Activated CD8-positive, alpha-beta T cell treated with anti-CD3 and anti-CD28 coated beads, Interleukin-2, amount 10 ng/mL, durations not matched to agents 7 days and 5 days (primary cell): ENCODE measurements at places on chromosomes 13 and 19. TPM values are rescaled to one million over a fixed set of nuclear protein-coding genes. Genes with fewer than 3 reads are reported as not detected.
A peak's percentile ranks its signal among the peaks of the same experiment; 100 is the strongest.

- H3K36me3 ChIP-seq, result peaks cover 27% of the 10 kb centered on the region
- H3K4me3 ChIP-seq, result no peak overlapping the region
- H3K4me1 ChIP-seq, result peaks cover 8% of the 10 kb centered on the region
- DNase-seq, result no peak
- no peak overlapping the region for H3K27ac ChIP-seq
Observed at GRCh38 chr19:963486-963951, 20.6 kb upstream of the WDR18 start.

GRCh38 chr13:111899714-111900389, 167.1 kb upstream of the SOX1 start:
- no peak for DNase-seq
- no peaks in the 10 kb centered on the region for H3K27me3 ChIP-seq
- H3K27ac ChIP-seq, result no peak overlapping the region
- H3K4me1 ChIP-seq, result no peaks in the 10 kb centered on the region
- no peak overlapping the region for H3K4me3 ChIP-seq

EML2 gene
- 97.6 TPM for total RNA-seq

FOSB gene
- 154 TPM for total RNA-seq

DNA sequence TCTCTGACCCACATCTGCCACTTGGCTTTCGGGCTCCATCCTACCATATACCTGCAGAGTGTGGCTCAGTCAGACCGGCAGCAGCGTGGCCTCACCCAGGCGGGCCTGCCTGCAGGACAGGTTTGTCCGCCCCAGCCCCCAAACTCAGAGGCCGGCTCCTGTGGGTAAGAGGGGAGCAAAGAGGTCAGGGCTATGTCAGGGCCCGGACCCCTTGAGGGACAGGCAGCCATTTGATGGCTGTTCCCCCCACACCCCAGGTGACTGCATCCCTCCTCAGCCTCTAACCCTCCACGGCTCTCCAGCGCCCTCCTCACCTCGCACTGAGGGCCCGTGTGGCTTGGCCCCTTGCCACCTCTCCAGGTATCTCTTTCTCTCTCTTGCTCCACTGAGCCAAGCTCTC, 12.3 kb upstream of the ZBTB32 start:
- no peaks in the 10 kb centered on the region for H3K27me3 ChIP-seq
- no peak overlapping the region for H3K27ac ChIP-seq
- no peak overlapping the region for H3K4me3 ChIP-seq
- peaks cover 19% of the 10 kb centered on the region for H3K4me1 ChIP-seq

DNA sequence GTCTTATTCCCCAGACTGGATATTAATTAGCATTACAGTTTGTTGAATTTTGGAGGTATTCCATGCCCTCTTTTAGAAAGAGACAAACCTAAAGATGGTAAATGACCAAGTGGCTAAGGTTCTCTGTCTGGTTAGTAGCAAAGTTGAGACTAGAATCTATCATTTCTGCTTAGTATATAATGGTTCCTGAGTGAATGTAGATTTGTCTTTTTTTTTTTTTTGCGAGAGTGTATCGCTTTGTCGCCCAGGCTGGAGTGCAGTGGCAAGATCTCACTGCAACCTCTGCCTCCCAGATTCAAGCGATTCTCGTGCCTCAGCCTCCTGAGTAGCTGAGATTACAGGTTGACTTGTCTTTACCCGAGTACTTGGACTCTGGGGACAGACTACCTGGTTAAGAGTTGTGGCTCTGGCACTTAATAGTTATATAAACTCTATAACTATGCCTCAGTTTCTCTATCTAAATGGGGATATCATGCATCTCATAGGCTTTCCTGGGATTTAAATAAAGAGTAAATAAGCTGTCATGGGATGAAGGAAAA, 2.7 kb downstream of the NAA16 start:
- no peak for DNase-seq
- H3K4me1 ChIP-seq, result peaks cover 51% of the 10 kb centered on the region
- H3K36me3 ChIP-seq, result peaks cover 24% of the 10 kb centered on the region
- peak overlapping the region; percentile 32 for H3K27ac ChIP-seq

TEX26 gene
- not detected for total RNA-seq

DNA sequence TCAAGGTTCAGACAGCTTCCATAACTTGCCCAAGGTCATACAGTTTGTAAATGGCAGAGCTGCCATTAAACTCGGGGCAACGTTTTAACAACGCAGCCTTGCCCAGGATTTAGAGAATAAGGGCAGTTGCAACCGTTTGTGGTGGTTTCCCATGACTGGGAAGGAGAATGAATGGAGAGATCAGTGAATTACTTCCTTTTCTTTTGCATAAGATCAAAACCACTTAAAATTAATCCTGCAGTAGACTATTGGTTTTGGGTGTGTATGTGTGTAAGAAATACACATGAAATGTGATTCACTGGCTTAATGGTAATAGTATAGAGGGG, 179.1 kb upstream of the MIR17HG start:
- no peaks in the 10 kb centered on the region for H3K36me3 ChIP-seq
- no peaks in the 10 kb centered on the region for H3K27me3 ChIP-seq
- no peak for DNase-seq
- no peak overlapping the region for H3K27ac ChIP-seq

DNA sequence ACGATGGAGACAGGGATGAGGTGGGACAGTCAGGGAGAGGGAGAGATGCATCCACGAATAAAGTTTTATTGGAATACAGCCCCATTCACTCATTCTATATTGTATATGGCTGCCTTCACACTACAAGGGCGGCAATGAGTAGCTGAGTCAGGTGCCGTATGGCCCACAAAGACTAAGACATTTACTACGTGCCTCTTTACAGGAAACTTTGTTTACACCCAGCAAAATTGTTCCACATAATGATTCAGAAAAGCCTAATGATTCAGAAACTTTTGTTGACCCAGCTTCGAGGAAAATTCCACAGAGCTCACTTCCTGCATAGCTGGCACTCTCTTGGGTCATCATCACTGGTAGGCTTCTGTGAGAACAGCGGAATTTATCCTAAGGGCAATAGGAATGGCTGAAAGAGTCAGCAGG, 87.3 kb upstream of the PEG3 start:
- DNase-seq, result no peak
- H3K36me3 ChIP-seq, result peaks cover 2% of the 10 kb centered on the region
- no peak overlapping the region for H3K4me3 ChIP-seq

C19orf85 gene
- total RNA-seq, result not detected

- no peaks in the 10 kb centered on the region for H3K36me3 ChIP-seq
- peaks cover 8% of the 10 kb centered on the region for H3K27me3 ChIP-seq
- no peaks in the 10 kb centered on the region for H3K4me1 ChIP-seq
- DNase-seq, result no peak
- no peak overlapping the region for H3K27ac ChIP-seq
Observed at GRCh38 chr13:37085606-37086005, 19.9 kb downstream of the CSNK1A1L start.

DNA sequence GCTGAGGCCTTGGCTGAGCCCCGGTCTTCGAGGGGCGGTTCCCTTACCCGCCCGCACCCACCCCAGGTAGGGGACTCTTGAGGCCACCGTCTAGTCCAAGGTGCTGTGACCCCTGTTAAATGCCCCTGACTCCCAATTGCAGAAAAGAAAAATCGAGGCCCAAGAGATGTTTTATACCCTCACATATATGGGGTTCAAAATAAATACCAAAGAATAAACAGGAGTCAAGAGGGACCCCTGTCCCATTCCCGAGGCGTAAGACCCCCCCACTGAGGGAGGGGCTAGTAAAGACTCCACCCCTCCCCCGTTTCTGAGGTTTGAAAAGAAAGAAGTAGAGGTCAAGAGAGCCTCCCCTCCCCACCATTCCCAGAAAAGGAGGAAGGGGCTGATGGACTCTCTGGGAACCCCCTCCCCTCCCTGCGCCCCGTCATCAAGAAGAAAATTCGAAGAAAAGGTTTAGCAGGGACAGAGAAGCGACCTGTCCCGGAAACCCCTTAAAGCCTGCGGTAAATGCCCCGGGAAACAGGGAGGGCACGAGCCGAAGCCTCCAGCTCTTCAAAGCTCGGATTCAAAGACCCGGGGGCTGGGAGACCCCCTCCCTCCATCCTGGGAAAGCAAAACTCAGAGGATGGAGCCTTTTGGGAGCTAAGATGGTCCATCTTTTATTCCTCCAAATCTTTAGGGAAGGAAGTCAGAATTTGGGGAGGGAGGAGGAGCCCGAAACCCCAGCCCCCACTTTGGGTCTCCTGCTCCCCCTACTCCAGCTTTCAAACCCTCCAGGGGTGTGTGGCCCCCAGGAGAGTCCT, 755 bp upstream of the RAB3A start:
- DNase-seq, result no peak
- H3K4me1 ChIP-seq, result peaks cover 28% of the 10 kb centered on the region
- H3K27ac ChIP-seq, result peak overlapping the region; percentile 77

DNA sequence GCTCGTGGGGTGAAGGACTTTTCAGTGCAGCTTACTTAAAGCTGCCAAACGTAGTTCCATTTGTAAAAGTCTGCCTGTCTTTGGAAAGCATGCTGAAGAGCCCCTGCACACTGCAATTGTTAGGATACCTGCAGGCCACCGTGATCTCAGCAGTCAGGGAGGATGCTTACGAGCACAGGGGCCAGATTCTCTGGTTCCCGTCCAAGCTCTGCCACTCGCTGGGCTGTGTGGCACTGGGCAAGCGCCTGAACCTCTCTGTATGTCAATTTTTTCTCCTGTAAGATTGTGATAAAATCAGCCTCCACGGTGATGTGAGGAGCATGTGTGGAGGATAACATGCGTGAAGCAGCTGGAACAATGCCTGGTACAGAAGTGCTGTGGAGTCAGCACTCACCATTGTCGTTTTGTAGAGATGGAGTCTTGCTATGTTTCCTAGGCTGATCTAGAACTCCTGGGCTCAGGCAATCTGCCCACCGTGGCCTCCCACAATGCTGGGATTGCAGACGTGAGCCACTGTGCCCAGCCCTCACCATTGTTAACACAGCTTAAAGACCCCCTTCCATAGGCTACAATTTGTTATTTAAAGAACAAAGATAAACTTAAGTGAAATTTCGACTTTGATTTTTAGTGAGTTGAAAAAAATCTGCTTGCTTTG, 3.5 kb downstream of the ADPRHL1 start:
- no peaks in the 10 kb centered on the region for H3K4me1 ChIP-seq
- H3K27me3 ChIP-seq, result no peaks in the 10 kb centered on the region
- H3K27ac ChIP-seq, result peak overlapping the region; percentile 60

PROZ gene
- total RNA-seq, result not detected

GRCh38 chr13:112467236-112467635, 91.1 kb downstream of the SPACA7 start:
- no peak overlapping the region for H3K27ac ChIP-seq
- H3K4me1 ChIP-seq, result no peaks in the 10 kb centered on the region
- H3K27me3 ChIP-seq, result peaks cover 2% of the 10 kb centered on the region
- no peak overlapping the region for H3K4me3 ChIP-seq
- H3K36me3 ChIP-seq, result no peaks in the 10 kb centered on the region

- no peaks in the 10 kb centered on the region for H3K27me3 ChIP-seq
- no peak overlapping the region for H3K27ac ChIP-seq
- H3K4me1 ChIP-seq, result no peaks in the 10 kb centered on the region
Observed at GRCh38 chr13:103772576-103772975, 706.4 kb upstream of the SLC10A2 start.

- H3K4me1 ChIP-seq, result peaks cover 2% of the 10 kb centered on the region
- H3K36me3 ChIP-seq, result peaks cover 3% of the 10 kb centered on the region
- H3K4me3 ChIP-seq, result no peak overlapping the region
- H3K27me3 ChIP-seq, result peaks cover 7% of the 10 kb centered on the region
- peak; percentile 75 for DNase-seq
Observed at GRCh38 chr19:1690699-1691307, 38.4 kb upstream of the TCF3 start.

RASIP1 gene
- 0.26 TPM for total RNA-seq

DNA sequence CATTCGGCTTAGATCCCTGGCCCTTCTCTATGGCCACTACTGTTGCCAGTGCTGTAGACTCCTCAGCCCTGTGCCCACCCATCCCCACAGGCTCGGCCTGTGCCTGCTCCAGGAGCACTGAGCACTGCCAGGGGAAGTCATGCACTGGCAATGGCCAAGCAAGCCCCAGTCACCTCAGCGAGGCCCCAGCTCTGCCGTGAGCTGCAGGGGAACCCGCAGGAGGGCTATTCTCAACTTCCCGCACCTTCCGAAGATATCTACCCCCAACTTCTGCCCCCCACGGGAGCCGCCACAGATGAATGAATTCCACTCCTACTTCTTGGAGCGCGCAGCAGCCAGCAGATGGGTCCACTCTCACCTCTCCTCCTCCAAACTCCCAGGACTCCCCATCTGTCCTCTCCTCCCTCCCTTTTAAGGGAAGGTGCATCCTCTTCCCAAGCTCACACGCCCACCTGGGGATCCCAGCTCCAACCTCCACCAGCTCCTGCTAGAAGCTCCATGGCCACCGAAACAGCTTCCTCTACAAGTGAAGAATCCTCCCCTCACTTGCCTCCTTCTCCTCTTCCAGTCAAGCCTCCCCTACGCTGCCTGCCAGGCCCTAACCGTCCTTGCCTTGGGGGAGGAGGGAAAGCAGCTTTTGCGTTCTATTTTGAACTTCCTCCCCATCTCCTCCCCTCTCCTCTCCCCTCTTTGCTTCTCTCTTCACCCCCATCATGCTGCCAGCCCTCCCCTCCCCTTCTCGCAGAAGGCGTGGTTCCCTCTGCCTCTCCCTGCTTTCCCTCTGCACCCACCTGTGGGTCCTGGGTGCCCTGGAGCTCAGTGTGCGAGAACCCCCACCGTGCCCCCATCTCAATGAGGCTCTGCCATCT, 52.2 kb downstream of the PEPD start:
- H3K27ac ChIP-seq, result no peak overlapping the region
- no peak overlapping the region for H3K4me3 ChIP-seq
- H3K36me3 ChIP-seq, result no peaks in the 10 kb centered on the region
- no peak for DNase-seq
- no peaks in the 10 kb centered on the region for H3K27me3 ChIP-seq

DNA sequence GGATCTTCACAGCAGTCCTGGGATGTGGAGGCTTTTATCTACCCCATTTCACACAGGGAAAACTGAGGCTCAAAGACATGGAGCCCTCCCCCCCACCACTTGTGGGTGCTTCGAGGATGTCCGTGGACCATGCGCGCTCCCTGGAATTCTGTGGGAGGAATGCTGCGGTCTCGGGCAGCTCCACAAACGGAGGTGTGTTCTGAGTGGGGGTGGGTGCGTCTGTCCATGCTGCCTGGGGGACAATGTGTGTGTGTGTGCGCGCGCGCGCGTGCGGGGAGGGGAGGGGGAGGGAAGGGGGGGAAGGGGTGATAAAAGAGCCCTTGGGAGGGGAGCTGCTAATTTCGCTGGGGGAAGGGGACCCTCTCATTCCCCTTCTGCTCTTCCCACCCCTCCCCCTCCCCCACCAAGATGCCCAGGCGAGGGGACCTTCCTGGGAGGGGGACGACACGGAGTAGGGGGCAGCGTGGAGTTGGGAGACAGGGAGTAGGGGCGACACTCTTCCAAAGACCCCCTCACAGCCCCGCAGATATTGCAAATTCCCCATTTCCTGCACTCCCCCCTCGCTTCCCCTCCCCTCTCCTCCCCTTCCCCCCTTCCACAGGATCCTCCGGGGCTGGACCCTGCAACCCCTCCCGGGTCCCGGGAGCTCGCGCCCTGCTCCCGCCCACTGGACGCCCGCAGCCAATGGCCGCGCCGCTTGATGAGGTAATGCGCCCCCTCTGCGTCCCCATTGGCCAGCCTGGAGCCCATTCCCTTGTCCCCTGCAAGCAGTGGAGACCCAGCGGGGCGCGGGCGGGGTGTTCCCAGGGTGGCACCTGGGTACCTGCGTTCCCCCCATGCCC, 18.9 kb upstream of the ZNRF4 start:
- no peak for DNase-seq
- no peak overlapping the region for H3K27ac ChIP-seq
- H3K4me3 ChIP-seq, result no peak overlapping the region
- H3K4me1 ChIP-seq, result no peaks in the 10 kb centered on the region
